Hematopoietic multipotent progenitor cell treated with erythropoietin and hydrocortisone succinate and interleukin-3 and kit ligand, for 17 days (in vitro differentiated cells): ENCODE measurements at places on chromosomes 2 and 18.
A peak's percentile ranks its signal among the peaks of the same experiment; 100 is the strongest.

GRCh38 chr2:99140860-99141109 lies 722 bp upstream of the C2orf15 start:
- no peak for DNase-seq

DNA sequence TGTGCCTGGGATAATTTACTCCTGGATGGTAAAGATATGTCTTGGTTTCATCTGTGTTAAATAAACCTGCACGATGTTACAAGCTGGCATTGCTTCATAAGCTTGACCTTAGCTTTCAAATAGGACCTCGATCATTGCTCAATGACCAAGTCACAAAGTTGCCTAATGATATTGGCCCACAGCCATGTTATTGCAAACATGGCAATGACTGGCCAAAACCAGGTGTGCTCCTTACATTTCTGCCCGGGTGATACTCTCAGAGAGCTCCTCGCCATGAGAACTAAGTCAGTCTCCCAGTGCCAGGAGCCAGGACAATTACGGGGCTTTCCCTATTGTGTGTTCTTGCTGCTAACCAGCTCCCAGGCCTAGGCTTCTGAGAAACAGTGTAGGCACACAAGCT lies 72.5 kb upstream of the CYP1B1 start:
- no peak for DNase-seq

GRCh38 chr2:13193075-13193474 lies 476.3 kb downstream of the TRIB2 start:
- DNase-seq, result no peak

DNA sequence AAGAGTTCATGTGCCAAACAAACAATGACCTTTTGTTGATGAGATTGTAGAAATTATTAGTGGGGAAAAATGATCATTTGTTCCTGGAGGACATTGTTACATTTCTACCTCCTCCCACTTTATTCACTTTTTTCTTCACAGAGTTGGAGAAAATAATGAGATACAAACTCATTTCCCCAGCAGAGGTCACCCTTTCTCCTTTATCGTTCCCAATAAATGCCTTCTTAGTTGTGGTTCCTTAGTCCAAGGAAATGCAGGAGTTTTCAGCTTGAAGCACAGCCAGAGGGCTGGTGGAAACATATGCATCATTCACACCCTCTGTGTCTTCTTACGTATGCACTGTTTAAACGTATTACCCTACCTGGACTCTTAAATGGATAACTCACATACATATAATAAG lies 108.8 kb downstream of the SLC4A3 start:
- DNase-seq, result no peak

DNA sequence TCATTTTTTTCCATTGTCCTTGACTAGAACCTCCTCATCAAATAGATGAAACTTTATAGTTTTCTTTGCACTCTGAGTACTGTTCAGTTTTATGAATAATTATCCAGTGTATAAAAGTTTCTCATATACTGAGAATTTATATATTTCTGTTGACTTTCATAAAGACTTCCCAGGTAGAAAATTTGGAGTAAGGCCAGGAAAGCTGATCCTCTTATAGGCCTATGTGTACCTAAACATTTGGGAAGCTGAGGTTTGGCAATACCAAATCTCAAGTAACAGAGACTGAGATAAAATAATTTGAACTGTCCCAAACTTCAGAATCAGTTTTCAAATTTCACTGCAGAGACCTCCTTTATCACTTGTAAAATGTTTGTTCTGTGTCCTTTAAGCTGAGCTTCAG lies 43.4 kb downstream of the CCDC102B start:
- no peak for DNase-seq

- no peak for DNase-seq
Measured at GRCh38 chr18:50924372-50924771, 43.5 kb upstream of the ELAC1 start.

- no peak for DNase-seq
Measured at GRCh38 chr2:232776435-232776834, at the start of gene KCNJ13. KCNJ13 (minus strand) TSS chr2:232776565; CDS start chr2:232771362, 5,203 bp downstream.

DNA sequence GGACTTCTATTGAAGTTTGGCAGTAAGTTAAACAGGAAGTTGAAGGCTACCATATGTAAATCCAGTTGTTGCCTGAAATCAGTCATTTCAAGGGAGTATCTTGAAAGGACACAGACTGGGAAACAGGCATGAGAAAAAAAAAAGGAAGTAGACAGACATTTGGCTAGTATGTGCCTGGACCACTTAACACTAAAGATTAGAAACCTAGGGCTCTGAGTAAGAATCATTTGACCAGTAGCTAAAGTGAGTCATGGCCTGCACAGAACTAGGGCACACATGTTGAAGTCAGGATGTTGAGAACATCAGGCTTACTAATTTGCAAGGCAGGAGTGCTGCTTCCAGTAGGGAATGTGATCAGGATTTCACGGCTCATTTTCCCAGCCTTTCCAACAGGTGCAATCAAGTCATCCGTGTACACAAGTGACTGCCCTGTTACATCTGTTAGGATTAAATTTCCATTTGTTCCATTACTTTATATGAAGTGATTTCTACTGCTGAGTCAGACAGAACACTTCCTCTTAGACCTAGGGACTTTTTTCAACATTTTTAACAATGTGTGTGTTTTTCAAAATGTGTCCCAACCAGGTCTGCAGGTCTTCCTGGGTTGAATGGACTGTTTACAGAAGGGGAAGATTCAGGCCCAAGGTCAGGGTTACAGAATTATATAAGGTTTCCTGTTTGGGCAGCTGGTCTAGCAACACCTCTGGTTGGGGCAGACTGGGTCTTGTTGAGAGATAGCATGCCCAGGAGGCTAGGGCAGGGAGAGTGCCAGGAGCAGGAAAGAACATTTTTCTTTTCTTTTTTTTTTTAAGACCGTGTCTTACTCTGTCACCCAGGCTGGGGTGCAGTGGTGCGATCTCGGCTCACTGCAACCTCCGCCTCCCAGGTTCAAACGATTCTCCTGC lies 145.6 kb downstream of the TGIF1 start:
- peak; percentile 87 for DNase-seq

DNA sequence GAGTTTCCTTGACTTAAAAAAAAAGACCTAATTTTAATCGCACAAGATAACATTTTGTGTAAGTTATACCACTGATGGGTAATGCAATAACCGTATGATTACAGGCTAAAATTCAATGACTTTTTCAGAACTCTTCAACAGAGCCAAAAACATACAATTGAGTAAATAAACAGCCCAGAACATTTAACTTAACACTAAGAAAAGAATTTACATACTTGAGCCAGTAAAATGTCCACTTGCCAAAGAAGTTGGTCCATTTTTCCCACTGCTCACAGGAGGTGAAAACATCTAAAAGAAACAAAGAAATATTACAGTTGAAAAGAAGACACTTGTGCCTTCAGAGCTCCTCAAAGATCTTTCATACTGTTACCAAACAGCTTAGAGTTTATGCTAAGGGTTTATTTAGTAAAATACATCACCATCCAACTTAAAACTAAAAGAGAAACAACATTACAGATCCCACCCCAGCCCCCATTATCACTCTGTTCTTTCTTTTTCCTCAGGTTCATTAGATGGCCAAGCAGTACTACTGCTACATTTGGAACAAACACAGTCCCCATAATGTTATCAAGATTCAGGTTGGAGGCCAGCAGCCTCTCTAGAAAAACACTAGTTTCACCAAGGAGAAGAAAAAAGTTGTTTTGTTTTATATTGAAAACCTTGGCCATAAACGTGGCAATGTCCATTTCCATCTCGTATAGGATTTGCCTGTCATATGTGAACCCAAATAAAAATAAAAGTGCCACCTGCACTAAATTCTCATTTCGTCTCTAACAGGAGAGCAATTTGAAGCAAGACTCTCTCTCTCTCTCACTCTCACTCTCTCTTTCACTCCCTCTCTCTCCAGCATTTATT lies 2.7 kb downstream of the TCF4 start:
- no peak for DNase-seq

DNA sequence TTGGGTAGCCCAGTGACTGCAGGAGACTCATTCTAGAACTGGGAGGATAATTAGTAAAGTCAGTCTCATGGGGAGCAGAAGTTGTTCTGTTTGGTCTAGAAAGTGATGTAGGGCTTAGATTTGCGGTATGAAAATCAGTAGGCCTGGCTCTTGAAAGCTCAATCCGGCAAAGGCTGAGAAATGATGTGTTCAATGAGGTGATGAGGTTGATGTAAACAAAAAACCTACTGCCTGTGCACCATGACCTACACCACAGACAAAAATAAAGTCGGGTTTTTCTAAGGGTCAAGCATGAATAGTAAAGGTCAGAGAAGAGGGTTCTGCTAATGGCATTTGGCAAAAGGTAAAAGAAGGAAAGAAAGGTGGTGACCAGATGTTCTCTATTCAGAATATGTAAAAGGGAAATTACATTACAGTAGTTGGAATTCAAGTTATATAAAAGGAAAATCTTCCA lies 80.8 kb upstream of the COL5A2 start:
- no peak for DNase-seq

GRCh38 chr18:31162419-31162793 lies 250 bp downstream of the DSC1 start:
- DNase-seq, result no peak

GRCh38 chr2:39688181-39688580 lies 22.5 kb downstream of the TMEM178A start:
- no peak for DNase-seq

DNA sequence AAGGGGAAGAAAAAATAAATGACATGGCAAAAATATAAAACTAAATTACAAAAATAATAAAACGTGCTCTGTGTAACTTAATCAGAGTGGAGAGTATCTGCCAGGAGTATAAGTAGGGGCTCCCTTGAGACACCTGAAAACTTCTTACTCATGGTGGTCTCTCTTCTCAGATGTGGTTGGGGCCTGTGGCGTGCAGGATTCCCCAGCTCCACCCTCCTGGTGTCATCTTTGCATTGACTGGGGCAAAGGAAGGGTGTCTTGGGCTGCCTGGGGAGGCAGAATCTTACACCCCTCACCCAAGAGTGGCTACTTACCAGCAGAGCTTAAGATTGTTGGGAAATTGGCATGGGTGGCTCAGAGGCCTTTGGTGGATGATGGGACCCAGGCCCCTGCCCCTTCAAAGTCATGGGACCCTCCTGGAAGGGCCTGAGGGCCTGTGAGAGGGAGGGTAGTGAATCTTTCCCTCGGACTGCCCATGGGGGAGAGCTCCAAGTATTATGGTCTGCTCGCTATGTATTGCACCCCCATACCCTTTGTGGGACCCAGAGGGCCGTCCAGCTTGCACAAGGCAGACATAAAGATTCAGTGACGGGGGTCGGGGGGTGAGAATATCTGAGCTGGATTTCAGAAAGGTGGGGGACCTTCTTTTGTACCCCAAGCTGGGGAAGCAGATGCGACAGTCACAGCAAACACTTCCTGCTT lies 6.9 kb upstream of the TRAF3IP1 start:
- DNase-seq, result no peak

DNA sequence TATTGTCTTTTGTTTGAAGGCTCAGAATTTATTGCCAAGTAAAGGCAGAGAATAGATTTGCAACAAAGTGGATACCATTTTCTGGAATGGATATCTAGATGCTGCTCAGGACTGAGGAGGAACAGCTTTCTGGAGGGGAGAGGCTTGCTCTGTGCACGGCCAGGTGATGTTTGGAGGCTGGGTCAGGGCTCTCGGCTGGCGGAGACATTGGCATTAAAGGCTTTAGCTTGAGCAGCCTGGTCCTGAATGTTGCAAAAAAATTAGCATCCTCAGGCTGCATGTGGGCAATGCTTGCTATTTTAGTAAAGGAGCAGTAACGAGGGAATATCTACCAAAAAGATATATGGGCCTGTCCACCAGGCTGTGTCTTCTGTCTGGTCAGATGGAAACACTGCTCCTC lies 20.4 kb downstream of the RNF144A start:
- no peak for DNase-seq

GRCh38 chr2:61658841-61659780 lies 121.0 kb upstream of the XPO1 start:
- DNase-seq, result no peak

DNA sequence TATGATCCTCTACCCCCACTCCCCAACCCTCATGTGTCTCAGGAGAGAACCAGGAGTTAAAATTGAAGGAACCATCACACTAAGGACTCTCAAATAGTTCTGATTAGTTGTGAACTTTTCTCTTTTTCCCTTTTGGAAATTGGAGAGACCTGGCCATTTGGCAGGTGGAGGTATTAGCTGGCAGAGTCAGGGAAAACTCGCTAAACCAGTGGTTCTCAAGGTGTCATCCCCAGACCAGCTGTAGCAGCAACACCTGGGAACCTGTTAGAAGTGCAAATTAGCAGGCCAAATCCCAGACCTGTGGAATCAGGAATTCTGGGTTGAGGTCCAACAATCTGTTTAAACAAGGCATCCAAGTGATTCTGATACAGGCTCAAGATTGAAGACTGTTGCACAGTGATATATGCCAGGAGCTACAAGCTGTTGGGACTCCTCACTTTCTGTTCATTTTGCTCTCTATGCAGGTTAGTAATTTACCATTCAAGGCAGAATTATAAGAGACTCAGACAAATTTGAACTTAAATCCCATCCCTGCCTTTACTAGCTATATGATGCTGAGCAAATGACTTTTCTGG lies 2.8 kb upstream of the TMEM131 start:
- no peak for DNase-seq
